ENCODE measurements at places on chromosomes 16 and 17.

- DNase-seq, result no peak
Measured at GRCh38 chr16:51055434-51055833, 95.6 kb downstream of the SALL1 start.

DNA sequence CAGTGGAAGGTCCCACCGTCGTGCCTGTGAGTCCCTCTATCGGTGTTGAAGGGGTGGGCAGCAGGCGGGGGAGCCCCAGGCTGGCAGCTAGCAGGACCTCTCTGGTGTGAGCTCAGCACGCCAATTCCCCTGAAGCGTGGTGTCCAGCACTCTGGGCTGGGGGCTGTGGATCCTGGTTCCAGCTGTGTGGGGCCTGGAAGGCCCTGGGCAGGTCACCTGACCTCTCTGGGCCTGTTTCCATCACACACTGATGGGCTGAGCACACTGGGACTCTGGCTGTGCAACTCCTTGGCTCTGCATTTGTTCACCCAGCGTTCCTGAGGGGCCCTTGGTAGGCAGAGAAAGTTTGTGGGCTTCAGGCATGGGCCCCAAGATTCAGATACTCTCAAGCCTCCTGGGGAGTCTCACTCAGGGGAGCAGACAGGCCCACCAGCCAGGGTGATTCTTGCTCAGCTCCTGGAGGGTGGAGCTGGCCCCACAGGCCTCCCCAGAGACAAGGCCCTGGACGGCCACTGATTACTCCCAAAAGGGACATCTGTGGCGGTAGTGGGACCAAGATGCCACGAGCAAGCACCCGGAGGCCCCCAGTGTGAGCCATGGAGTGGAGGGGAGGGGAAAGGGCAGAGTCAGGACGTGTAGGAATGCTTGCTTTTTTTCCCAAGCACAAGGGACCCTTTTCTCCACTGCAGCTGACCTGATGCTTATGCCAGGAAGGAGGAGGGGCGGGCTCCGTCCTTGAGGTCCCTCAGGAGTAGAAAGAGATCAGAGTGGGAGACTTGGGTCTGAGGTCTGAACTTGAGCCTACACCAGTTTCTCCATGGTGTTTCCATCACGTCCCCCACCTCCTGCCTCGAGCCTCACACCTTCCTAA lies 8.5 kb downstream of the SCGB1C2 start:
- DNase-seq, result no peak

DNA sequence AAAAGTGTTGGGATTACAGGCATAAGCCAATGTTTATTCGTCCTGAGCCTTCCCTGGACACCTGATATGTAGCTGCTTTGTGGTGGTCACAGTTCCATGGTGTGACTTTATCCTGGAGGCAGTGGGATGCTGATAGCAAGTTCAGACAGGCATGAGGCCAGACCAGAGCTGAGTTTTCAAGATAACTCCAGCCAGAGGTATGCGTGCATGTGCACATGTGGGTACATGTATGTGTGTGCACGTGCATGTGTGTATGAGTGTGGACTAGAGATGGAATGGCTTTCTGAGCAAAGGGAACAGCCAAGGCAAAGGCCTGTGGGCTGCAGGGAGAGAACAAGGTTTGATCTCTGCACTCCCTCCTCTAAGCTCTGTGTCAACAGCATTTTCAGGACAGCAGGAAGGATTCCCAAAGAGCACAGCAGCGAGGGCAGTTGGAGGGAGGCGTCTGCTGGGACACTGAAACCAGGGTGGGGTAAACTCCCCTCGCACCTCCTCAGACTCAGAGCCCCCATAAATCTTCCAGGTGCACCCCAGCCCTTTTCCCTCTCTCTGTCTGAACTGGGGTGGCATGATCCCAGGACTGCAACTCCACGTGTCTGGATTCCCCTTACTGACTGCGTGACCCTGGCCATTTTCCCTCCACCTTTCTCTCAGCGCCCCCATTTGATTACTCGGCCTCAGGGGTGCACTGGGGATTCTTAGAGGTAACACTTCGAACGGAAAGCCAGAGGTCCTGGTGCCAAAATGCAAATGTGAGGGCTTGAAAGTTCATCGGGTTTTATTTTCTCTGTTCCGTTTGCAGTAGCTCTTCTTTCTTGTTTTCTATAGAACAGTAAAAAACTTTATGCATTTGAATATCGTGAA lies 15.3 kb downstream of the NLRC5 start:
- no peak for DNase-seq

GRCh38 chr16:11359370-11359769 lies 14.1 kb downstream of the RMI2 start:
- DNase-seq, result peak; percentile 92

DNA sequence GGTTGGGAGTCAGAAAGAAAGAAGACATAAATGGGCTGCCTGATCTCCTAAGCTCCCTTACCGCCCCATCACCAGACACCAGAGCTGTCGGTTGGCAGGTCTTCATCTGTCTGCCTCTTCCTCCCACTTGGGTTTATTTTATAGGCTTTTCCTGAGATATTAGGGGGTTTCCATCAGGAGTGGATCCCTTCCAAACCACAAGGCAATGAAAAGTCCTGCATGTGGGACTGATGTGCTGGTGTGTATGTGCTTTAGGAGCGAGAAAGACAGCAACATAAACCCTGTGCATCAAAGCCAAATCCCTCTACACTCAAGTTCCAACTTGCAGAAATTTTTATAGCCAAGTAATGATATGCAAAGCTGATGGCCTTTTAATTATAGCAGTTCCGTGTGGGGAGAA lies 389.5 kb downstream of the SLC39A11 start:
- DNase-seq, result no peak

GRCh38 chr17:41326173-41327145 lies 10.9 kb upstream of the KRTAP17-1 start:
- DNase-seq, result no peak

GRCh38 chr17:34172390-34172918 lies 82.6 kb upstream of the CCL2 start:
- no peak for DNase-seq

DNA sequence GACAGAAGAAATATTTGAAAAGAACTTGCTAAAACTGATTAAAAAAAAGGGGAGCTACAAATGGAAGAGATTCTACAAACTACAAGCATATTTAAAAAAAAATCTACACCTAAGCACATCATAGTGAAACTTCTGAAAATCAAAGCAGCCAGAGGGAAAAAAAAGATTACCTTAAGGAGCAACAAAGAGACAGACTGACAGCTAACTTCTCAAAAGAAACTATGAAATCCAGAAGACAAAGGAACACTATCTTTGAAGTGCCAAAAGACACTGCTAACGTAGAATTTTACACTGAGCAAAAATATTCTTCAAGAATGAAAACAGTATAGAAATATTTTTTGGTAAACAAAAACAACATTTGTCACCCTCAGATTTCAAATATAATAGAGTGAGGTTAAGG lies 151.2 kb downstream of the MYO1D start:
- DNase-seq, result no peak

GRCh38 chr17:67862614-67863217 lies 37.4 kb downstream of the BPTF start:
- DNase-seq, result peak; percentile 18

GRCh38 chr17:63116967-63117830 lies 151.2 kb downstream of the TANC2 start:
- peak; percentile 58 for DNase-seq

GRCh38 chr17:36937959-36938565 lies 787 bp downstream of the LHX1 start:
- peak; percentile 70 for DNase-seq

DNA sequence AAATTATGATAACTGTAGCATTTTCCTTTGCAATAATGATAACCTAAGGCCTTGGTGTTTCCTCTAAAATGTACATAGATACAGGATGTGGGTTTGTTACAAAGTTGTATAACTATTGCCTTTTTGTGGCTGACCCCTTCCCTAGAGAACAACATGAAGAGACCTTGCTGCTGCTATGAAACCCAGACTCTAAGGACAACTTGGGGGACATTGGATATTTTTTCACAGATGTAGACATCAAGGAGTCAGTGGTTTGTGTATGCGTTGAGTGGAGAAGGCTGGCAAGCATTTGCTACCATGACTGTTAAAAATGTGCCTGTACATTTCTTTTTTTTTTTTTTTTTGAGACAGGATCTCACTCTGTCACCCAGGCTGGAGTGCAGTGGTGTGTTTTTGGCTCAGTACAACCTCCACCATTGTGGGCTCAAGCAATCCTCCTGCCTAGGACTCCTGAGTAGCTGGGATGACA lies 12.3 kb downstream of the HMOX2 start:
- DNase-seq, result no peak

DNA sequence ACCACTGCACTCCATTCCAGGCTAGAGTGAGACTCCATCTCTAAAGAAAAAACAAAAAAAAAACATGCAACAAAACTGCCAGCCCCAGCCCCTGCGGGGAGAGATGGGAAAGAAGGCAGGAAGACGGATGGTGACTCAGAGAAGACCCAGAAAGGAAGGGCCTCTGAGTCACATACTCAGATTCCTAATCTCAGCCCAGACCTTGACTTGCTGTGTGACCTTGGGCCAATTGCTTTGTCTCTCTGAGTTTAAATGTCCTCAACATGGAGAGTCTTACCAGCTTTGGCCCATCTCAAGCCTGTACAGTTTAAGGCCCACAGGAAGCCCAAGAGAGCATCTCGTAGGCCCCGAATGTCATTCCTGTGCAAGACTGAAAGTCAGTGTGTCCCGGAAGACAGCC lies 86.5 kb upstream of the LHX1 start:
- peak; percentile 82 for DNase-seq

GRCh38 chr17:75270218-75270965 lies 639 bp downstream of the MIF4GD start:
- DNase-seq, result peak; percentile 72

DNA sequence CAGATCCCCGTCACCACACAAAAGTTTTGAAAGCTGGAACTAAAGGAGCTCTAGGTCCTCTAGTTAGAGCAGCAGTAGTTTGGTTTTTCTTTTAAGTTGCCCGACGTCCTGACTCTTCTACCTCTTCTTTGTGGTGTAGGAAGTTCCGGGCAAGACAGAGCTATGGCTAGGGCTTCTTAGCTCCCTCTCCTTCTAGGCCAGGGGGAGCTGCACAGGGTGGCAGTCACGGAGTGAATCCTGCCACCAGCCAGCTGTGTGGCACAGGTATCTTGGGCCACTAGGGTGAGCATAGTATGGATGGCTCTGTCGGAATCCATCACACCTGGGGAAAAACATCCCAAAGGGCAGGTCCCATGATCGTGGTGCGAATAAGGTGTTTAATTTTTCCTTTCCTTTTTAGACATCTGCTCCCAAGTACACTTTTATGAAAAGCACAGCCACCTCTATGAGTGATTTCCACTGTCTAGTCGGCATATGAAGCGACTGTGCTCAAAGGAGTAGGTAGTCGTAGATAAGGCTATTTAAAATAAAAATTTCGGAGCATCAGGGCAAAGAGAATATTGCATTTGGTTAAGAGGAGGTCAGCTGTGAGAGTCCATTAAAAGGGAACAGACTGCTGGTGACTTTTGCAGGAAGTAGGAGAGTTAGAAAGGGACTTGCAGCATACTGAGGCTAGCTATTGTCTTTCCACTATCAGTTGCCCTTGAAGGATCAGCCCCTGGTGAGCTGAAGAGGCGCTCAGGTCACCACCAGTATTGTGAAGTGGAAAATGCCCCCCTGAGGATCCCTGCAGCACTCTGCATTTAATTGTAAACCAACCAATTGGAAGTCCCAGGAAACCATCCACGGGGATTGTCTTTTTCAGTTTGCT lies 2.1 kb downstream of the PRKCA start:
- DNase-seq, result peak; percentile 90

GRCh38 chr17:73196500-73196899 lies 3.6 kb downstream of the COG1 start:
- DNase-seq, result peak; percentile 71

DNA sequence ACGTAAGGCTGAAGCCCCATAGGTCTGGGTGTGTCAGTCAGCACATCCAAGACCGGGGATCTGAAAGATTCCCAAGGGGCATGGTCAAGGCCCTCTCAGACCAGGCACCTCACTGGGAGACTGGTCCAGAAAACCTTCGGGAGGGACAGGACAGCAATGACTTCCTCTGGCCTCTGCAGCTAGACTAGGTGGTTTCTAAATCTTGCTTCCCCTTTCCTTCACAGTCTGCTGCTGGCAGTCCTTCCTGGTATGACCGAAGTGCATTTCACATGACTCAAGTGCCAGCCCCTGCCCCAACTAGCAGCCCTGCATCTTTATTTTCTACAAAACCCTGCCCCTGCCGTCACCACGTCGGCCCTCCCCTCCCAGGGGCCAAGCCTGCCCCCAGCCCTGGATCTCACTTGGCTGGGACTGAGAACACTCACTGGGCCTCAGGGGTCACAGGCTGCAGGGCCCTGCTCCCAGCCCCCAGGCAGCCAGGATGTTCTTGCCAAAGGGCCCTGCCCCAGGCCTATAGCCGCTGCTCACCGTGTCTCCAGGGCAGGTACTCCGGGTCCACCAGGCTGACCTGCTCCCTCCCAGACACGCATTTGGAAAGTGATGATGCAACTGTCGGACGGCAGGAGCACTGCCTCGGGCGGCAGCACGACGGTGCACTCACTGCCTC lies 18.3 kb downstream of the POLR3K start:
- no peak for DNase-seq

DNA sequence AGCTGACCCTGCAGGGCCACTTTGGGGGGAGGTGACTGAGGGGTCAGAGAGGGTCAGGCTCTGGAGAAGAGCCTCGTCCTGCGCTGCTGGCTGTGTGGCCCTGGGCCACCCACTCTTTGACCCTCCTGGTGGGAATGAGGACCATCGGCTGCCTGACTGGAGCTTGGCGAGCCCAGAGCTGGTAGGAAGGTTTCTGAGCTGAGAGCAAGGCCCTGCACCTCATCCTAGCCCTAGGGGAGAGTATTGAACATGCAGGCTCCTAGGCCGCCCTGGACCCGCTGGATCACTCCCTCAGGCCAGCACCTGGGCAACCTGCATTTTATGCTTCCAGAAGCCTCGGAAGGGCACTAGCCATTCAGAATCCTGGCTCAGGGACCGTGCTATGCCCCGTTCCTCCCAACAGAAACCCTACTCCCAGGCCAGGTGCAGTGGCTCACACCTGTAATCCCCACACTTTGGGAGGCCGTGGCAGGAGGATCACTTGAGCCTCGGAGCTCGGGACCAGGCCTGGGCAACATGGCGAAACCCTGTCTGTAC lies 14.5 kb downstream of the MAP2K3 start:
- DNase-seq, result no peak

DNA sequence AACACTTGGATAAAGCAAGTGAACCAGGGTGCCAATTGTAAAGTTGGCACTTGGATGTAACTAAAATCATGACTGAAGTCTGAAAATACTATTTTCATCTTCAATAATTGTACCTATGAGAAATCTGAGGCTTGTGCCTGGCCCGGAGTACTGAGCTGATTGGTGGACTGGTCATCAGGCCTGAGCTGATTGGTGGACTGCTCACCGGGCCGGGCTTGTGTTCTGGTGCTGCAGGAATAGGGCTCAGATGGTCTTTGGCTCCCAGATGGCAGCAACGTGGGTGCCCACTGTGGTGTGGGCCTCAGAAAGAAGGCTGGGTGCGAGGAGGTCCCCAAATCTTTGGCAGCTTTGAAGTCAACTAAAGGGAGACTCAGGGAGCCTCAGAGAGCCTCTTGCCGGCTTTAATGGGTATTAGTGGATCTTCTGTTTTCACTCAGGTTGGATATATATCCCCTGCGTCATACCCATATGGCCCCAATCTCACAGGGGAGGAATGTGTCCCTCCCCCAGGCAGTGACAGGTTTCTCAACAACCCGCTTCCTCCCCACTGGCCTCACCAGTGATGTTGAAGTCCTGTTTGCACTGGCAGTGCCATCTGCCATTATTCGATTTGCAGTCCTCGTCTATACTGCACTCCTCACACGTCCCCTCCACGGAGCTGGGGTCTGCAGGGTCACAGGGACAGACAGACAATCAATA lies 4.7 kb downstream of the UMOD start:
- DNase-seq, result no peak
